ENCODE measurements at places on chromosomes 16 and 17.

- no peak for DNase-seq
These were observed 15.7 kb downstream of the C16orf74 start for GRCh38 chr16:85735225-85735635.

GRCh38 chr17:67245694-67246402 is 852 bp upstream of the HELZ start:
- DNase-seq = no peak

- DNase-seq = no peak
These were observed 10.8 kb downstream of the NGFR start for GRCh38 chr17:49505854-49506253.

- no peak for DNase-seq
These were observed 14.0 kb downstream of the TMEM92 start for GRCh38 chr17:50288306-50288705.

DNA sequence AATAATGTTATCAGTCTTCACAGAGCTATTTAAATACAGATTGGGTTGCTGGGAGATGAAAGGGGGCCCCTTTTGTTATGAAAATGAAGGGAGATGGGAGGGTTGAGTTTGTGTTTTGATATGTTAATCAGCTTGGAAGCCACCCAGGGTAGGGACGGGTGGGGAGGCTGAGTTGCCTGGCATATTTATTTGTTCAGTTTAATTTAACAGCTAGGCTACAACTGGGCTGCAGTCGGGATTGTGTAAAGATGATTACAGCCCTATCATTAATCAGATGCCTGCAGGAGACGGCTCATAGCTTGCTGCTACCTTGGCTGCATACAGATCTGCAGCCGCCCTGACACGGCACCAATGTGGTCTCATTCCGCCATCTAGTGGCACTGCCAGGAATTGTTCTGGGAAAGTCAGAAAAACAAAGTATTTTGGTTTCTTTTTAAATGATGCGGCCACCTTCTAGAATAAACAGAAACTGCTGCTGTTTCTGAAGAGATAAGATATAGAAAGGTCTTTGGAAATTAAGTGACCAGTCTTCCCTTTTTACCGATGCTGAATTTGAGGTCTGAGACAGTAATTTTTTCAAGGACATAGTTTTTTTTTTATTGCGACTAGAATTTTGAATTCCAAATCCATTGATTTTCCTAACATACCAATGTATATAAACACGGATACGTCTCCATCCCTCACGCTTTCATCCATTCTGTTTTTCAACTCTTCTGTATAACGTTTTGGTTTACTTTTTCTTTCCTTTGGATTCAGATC is 458.0 kb upstream of the ASIC2 start:
- no peak for DNase-seq

DNA sequence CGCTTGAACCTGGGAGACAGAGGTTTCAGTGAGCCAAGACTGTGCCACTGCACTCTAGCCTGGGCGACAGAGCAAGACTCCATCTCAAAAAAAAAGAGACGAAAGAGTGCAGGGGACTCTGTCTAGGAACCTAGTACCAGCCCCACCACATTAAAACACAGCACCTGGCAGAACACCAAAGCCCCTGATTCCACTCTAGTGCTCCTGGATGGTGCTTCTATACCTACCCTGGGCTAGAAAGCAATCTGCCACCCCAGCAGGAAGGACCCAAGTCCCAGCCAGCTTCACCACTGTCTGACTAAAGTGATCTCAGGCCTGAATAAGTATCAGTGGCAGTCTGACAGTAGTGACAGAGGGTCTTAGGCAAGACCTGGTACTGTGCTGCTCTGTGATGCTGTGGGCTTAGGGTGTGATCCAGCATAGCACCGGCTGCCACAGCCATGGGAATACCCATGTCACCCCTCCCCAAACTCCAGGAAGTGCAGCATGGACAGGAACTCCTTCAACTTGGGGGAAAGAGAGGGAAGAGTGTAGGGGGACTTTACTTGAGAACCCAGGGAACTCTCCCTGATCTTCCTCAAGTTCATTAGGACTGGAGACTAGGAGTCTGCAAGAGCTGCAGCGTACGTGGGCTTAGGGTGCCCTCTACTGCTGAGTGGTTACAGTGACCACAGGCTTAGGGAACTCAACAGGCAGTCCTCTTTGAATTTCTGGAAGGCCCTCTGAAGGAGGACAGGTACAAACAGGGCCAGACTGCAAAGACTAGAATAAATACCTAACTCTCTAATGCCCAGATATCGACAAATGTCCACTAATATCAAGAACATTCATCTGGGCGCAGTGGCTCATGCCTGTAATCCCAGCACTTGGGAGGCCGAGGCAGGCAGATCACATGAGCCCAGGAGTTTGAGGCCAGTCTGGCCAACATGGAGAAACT is 30.0 kb upstream of the RNF43 start:
- DNase-seq = no peak

DNA sequence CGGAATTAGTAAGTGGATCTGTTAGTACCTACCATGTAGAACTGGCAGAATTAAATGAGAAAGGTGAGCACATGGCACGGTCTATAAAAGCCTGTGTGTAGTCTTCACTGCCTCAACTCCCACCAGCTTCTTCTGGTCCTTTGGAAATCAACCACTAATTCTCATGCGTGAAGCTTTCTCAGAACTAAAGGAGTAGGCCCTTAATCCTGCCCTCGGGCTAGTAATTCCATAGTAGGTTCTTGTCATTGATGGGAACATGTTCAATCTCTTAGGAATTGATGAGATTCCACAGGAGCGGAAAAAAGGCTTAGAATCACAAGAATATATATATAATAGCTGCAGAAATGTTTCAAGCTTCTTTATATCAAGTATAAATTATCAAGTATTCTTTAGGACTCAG is 21.7 kb downstream of the CDR2 start:
- no peak for DNase-seq

GRCh38 chr17:56110463-56111135 is 42.7 kb upstream of the ANKFN1 start:
- DNase-seq = no peak

GRCh38 chr17:74245145-74245831 is 28.7 kb upstream of the DNAI2 start:
- DNase-seq = no peak

DNA sequence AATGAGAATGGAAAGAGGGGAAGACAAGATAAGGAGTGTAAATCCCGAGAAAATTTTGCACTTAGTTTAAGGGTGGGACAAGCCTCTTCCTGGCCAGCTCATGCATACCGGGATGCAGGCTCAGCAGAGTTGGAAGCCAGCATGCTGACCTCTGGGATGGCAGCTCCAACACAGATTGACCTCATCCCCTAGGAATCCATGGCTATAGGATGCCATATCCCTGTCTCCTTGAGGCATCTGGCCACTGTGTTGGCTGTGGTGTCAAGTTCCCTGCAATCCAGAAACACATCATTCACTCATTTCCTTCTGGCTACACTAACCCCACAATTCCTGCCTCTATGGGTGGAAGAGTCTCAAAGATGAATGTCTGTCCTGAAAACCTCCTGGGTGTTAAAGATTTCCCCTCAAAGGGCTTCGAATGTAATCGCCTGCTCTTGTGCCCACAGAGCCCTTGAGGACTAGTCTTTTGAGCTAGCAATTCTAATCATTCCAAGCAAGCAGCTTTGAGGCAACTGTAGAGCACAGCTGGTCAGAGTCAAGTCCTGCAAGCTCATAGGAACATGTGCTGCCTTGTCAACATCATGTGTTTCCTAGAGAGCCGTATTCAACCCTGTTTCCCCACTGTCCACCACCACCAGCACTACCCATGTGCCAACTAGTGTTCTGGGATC is 141.4 kb downstream of the PMP22 start:
- no peak for DNase-seq

DNA sequence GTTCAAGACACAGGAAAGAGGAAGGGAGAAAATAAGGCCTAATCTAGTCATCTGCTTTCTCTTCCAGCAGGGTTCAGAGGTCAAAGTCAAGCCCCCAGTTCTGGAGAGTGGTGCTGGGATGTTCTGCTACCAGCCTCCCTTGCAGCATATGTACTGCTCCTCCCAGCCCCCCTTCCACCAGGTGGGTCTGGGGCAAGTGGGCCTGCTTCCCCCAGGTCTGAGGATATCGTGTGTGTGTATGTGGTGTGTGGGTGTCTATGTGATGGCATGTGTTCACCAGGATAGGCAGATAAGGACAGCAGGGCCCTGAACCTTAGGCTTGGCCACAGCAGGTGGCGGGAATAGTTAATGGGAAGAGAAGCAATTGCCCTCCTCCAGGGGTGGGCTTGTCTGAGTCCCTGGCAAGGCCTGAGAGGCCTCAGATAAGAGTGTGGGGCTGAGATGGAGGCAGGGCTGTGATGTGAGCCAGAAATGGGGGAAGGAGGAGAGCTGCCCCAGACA is 21.1 kb downstream of the FOXN1 start:
- no peak for DNase-seq

DNA sequence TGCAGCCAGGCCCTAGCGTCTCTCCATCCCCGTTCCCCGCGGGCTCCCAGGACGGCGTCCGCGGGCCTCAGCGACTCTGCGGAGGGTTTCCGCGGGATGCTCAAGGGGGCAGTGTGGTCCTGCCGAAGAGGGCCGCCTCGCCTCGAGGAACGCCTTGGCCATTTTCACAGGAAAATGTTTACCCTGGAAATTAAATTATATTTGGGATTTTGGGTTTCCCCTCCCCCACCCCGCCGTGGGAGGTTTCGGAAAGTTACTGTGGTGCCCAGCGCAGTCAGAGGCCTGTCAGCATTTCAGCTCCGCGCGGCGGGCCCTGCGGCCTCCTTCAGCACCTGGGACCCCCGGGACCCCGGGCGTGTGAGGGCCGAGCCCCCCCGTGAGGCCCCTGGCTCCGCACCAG is 94.5 kb downstream of the PCTP start:
- DNase-seq = no peak

DNA sequence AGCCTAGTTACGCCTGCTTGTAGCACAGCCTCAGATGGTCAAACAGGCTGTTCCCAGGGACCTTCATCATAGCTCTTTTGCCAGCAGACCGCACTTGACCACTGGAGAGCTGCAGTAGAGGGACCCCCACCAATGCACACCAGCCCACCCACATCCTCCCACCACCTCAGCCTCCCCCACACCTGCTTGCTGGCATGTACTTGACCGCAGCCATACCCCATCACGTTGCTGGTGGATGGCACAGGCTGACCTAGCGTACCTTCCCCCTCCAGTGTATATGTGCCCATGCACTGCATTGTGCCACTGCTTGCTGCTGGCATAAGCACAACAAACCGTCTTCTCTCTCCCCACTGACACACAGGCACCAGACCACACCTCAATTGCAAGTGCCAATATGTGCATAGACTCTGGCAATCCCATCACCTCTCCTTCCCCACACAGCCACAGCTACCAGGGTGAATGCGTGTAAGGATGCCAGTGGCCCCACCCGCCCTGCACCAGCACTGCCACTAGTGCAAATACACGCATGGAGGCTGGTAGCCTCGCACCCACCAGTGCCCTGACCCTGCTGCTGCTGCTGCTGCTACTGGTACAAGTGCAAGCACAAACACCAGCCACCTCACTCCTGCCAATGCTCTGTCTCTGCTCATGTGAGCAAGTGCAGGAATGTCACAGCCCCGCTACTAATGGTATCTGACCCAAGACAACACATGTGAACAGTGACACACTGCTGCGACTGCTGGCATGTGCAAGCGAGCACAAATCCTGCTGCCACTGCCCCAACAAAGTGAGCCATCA is 1377.6 kb downstream of the CDH11 start:
- DNase-seq = no peak

DNA sequence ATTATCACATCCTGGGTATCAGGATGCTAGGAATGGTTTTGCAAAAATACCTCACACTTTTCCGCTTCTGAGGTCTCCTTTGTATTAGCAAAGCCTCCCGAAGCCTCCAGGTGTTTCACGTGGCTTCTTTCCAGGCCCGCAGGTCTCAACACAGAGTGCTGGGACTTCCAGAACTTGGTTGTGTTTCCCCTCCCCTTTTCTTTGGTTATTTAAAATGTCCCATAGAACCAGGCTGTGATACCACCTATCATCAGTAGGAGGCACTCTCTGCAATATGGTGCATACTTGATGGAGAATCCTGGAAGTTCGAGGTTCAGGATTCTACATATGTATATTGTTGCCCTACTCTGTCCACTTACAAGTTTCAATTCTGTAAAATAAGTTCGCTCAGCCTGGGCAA is 28.8 kb downstream of the ATP2C2 start:
- DNase-seq = no peak

- DNase-seq = no peak
These were observed 10.9 kb upstream of the TBX2 start for GRCh38 chr17:61388561-61389356.

Measured in vagina (tissue), 2 donors.